ENCODE measurements at places on chromosomes 2 and 18.

DNA sequence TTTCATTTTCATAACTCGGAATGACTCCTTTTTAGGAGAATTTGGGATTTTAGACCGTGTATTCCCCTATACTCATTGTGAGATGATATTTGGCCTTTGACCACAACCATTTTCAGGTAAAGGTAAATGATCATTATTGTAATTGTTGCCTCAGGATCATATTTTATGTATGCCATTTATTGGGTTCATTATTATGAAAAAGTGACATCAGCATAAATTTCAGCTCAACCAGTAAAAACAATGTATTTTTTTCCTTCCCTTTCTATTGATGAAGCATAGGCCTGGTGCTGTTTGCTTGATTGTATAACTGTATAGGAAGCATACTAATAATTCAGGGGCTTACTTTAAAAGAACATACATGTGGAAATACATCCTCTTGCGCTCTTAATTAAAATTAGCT lies 832.9 kb upstream of the FANCL start:
- DNase-seq: no peak

- DNase-seq: no peak
Observed at GRCh38 chr2:33313039-33313438, 163.4 kb upstream of the RASGRP3 start.

- DNase-seq: no peak
Observed at GRCh38 chr2:67309281-67309680, 87.9 kb upstream of the ETAA1 start.

- DNase-seq: no peak
Observed at GRCh38 chr2:73935641-73936040, 9.0 kb downstream of the DGUOK start.

- no peak for DNase-seq
Observed at GRCh38 chr2:113078350-113078839, 10.6 kb downstream of the IL1F10 start.

DNA sequence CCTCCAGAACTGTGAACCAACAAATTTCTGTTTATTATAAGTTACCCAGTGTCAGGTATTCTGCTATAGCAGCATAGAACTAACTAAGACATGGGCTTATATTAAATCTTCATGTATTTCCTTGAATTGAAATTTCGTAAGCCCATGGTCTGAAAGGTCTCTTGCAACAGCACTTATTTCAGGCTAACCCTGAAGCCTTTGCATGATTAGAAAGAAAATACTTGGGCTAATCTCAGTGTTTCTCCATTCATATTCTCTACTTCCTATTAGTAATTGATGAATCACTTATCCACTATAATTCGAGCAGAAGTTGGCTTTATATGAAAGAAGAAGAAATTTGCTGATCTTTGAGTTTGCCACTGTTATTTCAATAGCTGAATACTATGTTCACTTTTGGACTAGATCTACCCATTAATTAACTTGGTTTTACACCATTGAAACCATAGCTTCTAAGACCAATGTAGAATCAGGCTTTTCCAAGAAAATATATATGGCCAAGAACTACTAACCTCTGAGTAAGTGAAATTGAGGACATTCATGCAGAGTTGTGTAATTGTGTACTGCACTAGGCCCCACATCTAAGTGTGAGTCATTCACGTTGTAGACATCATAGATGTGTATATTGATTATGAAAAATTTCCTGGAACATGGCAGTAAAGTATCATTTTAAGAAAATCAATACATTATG lies 731.6 kb downstream of the SOCS6 start:
- DNase-seq: no peak

Data from stimulated activated CD4-positive, alpha-beta T cell treated with anti-CD3 and anti-CD28 coated beads, Interleukin-1b, Interleukin-23, amount 100 ng/mL, for 4 hours (primary cell).